ENCODE measurements at places on chromosomes 4 and X.

DNA sequence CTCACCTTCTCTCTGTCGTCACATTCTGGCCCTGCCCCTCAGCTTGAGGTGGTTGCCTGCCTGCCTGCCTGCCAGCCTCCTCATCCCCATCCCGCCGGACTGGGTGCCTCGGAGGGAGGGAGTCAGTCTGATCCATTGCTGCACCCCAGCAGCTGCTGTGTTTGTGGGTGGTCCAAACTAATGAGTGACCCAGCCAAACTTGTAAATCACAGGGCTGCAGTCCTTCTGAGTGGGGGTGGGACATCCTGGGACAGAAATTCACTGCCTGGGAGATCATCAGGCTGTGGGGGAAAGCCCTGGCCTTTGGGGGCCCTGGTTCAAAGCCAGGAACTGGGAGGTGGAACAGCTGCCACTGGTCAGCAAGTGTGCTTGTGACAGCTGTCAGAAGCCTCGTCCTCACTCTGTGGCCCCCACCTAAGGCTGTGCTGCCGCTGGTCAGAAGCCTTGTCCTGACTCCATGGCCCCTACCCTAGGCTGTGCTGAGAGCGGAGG is 5.6 kb downstream of the GPR78 start:
- no peak for DNase-seq

DNA sequence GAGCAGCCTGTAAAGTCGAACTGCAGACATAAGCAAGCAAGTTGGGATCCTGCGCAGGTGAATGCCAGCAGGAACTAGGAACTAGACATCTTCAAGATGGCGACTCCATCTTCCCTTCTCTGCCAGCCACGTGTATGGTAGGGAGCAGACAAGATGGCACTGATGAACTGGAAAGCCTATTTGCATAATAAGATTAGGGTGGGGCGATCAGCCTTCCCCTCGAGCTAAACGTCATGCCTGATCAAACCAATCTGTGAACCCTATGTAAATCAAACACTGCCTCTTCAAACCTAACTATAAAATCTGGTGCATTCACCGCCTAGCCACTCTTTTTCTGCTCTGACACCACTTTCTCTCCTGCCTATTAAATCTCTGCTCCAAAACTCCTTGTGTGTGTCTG is 28.1 kb upstream of the LGI2 start:
- no peak for DNase-seq

- DNase-seq = no peak
These were observed 235.2 kb upstream of the FAT1 start for GRCh38 chr4:186958726-186959350.

GRCh38 chrX:67777148-67777547 is 233.3 kb downstream of the AR start:
- no peak for DNase-seq

- no peak for DNase-seq
These were observed 236.1 kb downstream of the OPHN1 start for GRCh38 chrX:68196939-68197791.

- no peak for DNase-seq
These were observed 119.1 kb downstream of the RTL9 start for GRCh38 chrX:110477593-110478228.

GRCh38 chr4:88690355-88690754 is 7.3 kb downstream of the NAP1L5 start:
- DNase-seq = no peak

GRCh38 chr4:26015133-26015651 is 101.2 kb downstream of the SMIM20 start:
- no peak for DNase-seq

GRCh38 chr4:138981930-138982390 is 33.6 kb upstream of the NOCT start:
- no peak for DNase-seq
